ENCODE measurements at places on chromosomes 1 and 21.
A peak's percentile ranks its signal among the peaks of the same experiment; 100 is the strongest.

DNA sequence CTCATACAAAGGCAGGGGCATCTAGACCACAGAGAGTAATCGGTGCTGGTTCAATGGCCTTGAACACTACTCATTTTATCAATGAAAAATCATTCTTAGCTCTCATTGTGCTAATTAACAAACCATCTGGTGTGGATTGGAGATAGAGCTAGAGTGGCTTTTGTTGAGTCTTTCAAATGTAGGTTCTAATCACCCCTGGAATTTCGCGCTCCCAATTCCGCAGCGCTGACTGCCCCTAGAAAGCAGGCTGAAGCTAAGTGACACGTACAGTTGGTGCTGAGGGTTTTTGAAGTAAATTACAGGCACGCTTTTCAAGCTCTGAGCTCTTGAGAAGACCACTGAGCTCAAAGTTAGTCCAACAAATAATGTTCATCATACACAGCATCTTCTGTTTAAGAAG lies 31.2 kb upstream of the CA6 start:
- no peak for ATAC-seq

- no peak for ATAC-seq
These were observed 126.9 kb upstream of the DNAH14 start for GRCh38 chr1:224802617-224803016.

GRCh38 chr21:26409735-26410134 lies 163.4 kb downstream of the CYYR1 start:
- no peak for ATAC-seq

GRCh38 chr21:36115138-36115730 lies 19.6 kb upstream of the CBR3 start:
- no peak for ATAC-seq

GRCh38 chr1:14602136-14602535 lies 3.7 kb downstream of the KAZN start:
- no peak for ATAC-seq

- no peak for ATAC-seq
These were observed 34.6 kb upstream of the DNAH14 start for GRCh38 chr1:224894915-224895314.

DNA sequence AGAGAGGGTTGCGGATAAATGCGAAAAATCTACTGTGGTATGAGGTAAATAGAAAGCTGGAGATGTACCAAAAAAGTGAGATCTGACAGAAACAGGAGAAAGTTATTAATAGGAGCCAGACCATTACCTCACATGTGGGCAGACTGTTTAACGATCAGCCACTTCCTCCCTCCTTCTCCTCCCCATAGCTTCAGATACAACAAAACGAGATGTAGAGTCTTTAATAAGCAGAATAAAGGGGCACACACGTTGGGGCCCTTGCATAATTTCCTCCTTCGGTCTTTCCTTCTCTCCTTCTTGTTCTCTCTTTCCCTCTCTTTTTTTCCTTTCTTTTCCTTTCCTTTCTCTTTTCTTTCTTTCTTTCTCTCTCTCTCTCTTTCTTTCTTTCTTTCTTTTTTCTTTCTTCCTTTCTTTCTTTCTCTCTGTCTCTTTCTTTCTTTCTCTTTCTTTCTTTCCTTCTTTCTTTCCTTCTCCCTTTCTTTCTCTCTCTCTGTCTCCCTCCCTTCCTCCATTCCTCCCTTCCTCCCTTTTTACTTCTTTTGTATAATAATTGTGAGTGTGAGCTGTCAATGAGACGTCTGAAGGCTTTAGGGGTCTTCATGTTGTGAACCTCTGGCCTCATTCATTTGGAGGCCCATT lies 242.1 kb downstream of the GRIK1 start:
- no peak for ATAC-seq

GRCh38 chr1:152626744-152627143 lies 3.8 kb upstream of the LCE3A start:
- ATAC-seq: no peak

- ATAC-seq: no peak
These were observed 16.7 kb downstream of the SLC25A33 start for GRCh38 chr1:9555942-9556341.

DNA sequence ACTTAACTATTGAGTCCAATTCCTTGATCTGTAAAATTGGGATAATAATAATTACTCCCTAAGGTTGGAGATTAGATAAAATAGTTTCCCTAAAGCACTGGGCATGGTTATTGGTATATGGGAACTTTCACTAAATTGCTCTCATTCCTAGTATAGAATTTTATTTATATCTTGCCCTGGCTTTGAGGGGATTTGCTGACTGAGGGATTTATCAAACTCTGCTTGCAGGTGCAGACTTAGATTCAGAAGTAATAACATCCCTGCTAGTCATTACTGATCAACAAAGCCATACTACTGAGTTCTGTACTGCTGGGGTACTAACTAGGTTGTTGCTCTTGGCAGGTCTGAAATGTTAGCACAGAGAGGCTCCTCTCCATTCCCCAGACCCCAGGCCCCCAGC lies 41.9 kb downstream of the CASQ2 start:
- no peak for ATAC-seq

DNA sequence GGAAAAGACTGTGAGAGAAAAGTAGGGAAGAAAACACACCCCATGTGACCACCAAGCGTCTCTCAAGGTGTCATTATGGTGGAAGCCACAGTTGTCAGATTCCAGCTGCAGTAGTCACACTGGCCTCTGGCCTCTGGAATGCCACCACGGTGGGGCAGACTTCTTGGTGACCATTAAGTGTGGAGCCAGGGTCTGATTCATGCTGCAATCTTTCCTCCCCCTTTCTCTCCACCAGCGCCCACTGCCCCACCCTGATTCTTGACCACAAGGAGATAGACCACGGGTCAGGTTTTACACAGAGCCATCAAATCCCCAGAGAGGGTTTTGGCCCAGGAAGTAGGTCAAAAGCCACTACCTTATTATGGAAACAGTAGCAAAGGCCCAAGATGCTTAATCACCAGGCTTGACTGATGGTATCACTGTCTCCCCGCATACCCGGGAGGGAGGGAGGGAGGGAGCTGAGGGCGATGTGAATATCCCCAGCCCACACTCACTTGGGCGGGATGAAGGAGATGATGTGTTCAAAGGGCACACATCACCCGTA lies 52.7 kb upstream of the GRHL3 start:
- ATAC-seq: peak; percentile 16

DNA sequence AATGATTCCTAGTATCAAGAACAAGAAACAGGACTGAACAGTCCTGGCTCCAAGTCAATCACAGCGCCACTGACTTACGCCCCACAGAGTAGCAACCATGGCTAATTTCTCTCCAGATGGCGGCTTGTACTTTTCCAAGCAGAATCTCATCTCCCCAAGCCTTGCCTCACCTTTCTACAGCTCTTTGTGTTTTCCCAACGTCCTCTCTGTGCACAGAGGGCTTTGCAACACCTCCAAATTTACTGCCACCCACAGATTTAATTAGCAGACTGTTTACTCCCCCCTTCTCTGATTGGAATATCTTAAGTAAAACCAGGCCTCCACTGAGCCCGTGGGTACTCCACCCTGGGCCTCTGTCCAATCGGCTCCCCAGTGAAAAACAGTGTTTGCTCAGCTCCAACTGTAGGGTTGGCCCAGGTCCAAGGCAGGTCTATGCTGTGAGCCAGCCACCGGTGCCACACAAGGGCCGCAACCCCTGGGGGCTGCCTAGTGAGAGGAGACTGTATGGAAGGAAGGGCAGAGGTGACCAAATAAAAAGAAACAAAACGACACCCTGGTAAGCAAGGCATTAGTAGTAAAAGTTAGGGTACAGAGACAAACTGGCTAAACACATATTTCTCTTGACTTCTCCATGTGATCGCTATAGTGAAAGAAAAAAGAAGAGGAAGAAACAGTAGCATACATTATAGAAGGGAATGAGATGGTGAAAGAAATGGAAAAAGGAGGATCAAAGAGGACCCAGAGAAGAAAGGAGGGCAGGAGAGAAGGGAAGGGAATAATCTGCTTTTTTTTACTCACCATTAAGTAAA lies 128.4 kb upstream of the SOD1 start:
- no peak for ATAC-seq

DNA sequence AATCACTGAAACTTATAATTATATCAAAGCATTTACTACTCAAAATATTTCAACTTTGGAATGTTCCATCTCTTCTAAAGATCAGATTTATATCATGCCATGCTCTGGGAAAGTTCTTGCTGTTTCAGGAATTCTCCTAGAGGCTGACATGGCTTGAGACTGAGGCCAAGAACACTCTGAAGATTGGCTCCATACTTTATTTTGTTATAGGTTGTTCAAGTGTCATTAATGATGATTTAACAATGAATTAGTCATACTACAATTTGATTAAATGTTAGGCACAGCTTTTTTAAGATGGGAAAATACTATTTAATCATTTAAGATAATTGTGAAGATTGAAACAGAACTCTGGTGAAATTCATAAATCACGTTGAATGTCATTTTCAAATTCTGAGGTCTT lies 255.4 kb downstream of the GREM2 start:
- ATAC-seq: no peak

DNA sequence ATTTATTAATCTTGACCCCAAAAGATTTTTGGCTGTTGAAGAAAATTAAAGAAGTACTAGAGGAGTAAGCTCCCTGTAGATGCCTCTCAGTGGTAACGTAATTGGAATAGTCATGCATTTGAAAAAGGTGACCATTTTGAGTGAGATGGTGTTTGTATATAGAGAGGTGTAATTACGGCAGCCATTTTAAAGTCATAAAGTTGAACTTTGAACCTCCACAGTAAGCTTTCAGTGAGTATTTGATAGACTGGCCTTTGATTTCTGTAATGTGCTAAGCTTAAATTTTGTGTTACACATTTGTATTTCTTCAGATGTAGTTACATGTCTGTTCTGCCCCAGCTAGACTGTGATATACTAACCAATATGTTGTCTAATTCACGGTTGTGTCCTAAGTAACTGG lies 21.5 kb upstream of the TMCO2 start:
- ATAC-seq: no peak

GRCh38 chr1:190551638-190552037 lies 74.0 kb upstream of the BRINP3 start:
- ATAC-seq: no peak

- no peak for ATAC-seq
These were observed 26.1 kb downstream of the ATP5PF start for GRCh38 chr21:25708467-25709065.

GRCh38 chr1:218664385-218665170 lies 319.4 kb downstream of the TGFB2 start:
- no peak for ATAC-seq

DNA sequence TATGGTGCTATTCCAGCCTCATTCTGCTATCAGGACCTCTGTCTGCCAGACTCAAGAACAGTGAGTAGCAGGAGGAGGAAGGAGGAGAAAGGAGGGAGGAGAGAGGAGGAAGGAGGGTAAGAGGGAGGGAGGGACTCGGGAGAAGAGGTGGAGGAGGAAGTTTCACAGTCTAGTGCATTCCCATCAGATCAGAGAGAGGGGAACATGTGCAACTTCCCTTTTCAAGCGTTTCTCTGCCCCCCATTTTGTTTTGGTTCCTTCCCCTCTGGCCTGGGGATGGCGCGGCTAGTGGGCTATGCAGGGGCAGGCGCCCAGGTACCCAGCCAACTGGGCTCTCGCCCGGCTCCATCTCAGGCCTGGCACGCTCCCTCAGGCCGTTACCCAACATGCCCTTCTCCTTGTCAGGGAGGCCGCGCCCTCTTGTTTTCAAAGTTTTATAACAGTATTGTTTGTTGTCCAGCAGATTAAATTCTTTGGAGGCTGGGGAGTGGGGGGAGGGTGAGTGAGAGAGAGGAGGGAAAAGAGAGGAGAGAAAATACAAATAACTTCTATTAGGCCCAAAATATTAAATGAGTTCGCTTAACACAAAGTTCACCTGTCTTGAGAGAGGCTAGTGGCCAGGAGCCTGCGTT lies 56.0 kb downstream of the CD46 start:
- no peak for ATAC-seq

DNA sequence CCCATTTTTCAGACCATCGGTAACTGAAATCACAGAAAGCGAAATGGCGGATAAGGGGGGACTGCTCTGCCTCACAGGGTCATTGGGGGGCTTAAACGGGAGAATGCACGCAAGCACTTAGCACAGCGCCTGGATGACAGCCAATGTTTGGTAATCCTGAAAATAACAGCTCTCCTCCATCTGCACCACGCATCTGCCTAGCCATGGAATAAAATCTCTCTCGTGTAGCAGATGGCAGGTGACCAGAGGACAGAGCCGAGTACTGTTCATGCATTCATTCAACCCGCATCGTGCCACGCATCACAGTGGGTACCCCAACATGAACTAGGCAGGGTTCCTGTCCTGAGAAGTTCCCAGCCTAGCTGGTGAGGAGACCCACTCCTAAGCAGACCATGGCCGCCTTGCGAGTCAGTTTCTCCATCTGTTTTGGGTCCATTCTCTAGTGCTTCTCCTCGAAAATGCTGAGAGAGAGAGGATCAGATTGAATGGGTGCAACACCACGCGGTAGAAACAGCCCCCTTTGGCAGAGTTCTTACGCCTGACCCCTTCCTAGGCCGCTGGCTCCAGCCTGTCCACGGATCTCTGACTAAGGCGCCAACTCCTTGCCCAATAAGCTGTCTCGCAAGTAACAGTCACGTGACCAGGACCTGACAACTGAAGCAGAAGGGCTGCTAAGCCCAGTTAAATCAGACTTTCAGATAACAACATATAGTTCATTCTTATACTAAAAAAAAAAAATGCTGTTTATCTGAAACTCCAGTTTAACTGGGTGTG lies 7.3 kb downstream of the SLC1A7 start:
- no peak for ATAC-seq

GRCh38 chr21:14070049-14070893 lies 140.5 kb downstream of the LIPI start:
- no peak for ATAC-seq

- no peak for ATAC-seq
These were observed 87.9 kb downstream of the PLPP3 start for GRCh38 chr1:56491441-56491840.

DNA sequence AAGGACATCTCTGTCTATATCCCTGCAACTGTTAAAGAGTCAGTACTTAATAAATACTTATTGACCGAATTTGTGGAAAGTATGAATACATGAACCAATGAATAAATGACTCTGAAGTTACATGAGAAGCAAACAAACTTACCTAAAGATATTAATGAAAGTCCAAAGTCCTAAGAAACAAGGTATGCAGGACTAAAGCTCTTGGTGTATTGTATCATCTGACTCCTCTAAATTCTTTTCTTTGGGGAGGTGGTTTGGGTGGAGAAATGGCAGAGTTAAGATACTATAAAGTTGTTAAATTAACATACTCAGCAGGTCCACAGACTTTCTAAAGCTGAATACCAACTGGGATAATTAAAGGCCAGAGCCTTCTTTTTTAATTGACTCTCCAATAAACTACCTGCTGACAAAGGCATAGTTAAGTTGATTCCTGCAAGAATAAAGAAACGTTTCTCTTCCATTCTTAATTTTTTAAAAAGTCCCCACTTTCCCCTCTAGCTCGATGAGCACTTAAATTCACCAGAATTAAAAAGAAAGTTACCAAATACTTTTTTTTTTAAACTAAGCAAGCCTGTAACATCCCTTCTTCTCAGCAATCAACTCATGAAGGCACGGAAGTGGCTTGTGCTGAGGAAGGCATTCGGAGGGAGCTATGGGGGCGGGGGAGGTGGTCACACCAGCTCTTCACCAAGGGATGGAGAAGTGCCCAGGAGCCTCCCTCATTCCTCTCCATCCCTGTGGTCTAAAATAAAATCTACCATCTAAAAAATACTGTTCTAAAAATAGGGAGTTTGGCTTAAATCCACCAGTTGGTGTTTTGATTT lies 61.1 kb downstream of the GADD45A start:
- no peak for ATAC-seq

GRCh38 chr1:193234530-193234929 lies 48.1 kb upstream of the B3GALT2 start:
- ATAC-seq: no peak
